Natural killer cell treated with Interleukin-12 subunit alpha and Interleukin-12 subunit beta and Interleukin-15 and Interleukin-18, amount 100 ng/mL, for 72 hours (primary cell): ENCODE measurements at places on chromosomes 7 and 10. TPM values are rescaled to one million over a fixed set of nuclear protein-coding genes. Genes with fewer than 3 reads are reported as not detected.

Gene SH2D4B
- total RNA-seq, result 0.25 TPM

DNA sequence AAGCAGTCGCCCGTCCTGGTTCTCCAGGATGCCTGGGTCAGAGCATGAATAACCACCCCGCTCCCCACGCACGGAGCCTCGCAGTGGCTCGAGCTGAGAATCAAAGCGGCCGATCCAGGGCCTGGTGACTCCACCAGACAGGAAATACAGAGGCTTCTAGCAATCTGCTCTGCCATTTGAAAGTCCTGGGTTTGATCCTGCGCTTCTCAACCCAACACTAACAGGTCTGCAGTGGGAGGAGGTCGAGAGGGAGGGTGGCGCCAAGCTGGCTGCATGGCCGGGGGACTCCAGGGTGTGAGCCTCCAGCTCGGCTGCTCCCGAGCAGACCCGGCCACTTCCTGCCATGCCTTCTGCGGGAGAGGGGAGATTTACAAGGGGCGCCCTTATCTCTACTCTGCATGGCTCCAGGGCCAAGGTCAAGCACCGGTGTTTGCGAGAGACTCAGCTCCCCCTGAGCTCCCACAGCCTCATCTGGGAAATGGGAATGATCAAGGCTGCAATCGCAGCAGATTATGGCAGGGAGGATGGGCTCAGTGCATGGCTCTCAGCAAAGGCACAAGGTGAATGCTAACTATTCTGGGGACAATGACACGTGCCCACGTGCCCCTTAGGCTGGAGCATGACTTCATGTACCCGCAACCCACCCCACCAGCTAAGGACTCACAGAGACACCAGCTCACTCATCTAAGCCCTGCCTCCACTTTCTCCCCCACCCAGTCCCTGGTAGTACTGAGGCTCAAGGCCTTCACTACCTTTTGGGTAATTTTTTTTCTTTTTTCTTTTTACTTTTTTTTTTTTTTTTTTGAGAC, 73.9 kb upstream of the TNRC18 start:
- no peak for DNase-seq

GRCh38 chr7:134873253-134873652, 93.8 kb downstream of the CALD1 start:
- no peak for DNase-seq

Gene ADRA2A
- not detected for total RNA-seq

DNA sequence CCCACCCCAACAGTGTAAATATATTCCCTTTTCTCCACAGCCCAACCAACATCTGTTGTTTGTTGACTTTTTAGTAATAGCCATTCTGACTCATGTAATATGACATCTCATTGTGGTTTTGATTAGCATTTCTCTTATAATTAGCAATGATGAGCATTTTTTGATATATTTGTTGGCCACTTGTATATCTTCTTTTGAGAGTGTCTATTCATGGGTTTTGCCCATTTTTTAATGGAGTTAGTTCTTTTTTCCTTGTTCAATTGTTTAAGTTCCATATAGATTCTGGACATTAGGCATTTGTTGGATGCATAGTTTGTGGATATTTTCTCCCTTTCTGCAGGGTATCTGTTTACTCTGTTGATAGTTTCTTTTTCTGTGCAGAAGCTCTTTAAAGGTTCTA, 340.1 kb downstream of the NXPH1 start:
- DNase-seq, result no peak

Gene RBM17
- 294 TPM for total RNA-seq

- no peak for DNase-seq
Observed at GRCh38 chr10:88996927-88997326, 6.3 kb downstream of the FAS start.

Gene STYXL1
- 36.6 TPM for total RNA-seq

GRCh38 chr10:30986053-30986555, 45.6 kb downstream of the ZNF438 start:
- DNase-seq, result no peak

DNA sequence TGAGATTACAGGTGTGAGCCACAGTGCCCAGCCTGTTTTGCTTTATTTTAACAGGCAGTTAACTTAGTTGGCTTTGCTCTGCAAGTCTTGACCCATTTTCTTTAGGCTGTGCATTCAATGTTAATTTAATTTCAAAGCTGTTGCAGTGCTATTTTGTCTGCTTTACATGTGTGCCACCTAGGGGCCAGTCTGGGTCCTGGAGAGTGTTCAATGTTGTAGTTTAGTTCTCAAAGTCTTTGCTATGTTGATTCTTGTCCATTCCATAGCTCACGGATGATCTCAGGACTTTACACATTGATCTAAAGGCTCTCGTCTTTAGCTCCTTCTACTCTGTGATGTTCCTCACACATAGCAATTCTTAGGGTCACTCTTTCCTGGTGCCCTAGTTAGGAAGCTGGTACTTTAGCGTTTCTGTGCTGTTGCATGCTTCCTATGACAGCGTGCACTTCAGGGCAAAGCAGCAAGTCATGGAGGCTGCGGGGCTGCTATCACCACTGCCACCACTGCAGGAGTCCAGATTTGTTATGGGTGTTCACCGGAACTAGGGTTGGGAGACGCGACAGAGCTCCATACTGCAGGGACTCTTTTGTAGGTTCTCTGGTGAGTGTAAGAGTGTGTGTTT, 16.4 kb upstream of the ABCA13 start:
- no peak for DNase-seq

Gene LRRD1
- total RNA-seq, result not detected

DNA sequence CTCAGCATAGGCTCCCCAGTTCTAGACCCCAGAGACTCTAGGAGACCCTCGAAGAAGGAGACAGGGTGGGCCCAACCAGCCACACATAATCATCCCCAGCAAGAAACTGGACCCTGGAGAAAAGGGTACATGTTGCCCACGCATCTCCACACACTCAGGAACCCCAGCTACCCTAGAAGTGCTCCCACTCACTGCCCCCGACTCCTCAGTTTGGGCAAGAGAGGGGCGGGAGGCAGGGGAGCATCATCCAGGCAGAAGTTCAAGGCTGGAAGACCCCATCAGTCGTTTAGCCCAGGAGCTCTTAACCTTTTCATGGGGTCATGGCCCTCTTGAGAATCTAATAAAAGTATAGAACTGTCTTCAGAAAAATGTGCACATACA, 1.8 kb upstream of the ZNF467 start:
- DNase-seq, result no peak

DNA sequence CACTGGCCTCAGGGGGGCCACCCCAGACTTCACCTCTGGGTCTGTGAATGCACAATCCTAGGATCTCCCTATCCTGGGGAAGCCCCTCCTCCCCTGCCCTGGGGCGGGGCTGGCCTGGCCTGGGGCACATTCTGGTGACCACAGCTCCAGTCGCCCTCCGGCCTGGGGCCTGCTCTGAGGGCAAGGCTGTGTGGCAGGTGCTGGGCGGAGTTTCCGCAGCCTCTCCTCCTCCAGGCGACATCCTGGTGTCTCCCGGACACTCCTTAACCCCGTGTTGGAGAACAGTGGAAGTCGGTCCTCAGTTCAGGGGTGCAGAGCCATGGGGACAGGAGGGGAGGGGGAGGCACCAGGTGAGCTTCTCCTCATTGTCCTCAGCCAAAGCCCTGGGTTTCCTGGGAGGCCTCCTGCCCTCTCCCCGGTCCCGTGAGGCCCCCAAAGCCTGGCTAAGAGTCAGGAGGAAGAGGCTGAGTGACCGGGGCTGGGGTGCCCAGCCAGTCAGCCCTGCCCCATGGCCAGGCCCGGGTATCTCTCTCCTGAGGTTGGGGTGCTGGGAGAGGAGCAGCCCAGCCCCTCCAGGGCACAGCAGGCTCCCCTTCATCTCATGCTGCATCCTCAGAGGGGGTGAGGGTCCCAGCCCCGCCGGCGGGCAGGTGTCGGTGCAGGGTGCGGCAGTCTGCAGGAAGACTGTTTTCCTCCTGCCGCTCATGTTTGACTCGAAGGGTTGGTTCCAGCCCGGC, 22.6 kb downstream of the UNCX start:
- no peak for DNase-seq

Gene TMEM139
- not detected for total RNA-seq

GRCh38 chr7:2117646-2118045, 115.1 kb downstream of the MAD1L1 start:
- DNase-seq, result no peak

GRCh38 chr7:94239661-94240234, 154.9 kb upstream of the COL1A2 start:
- DNase-seq, result no peak

DNA sequence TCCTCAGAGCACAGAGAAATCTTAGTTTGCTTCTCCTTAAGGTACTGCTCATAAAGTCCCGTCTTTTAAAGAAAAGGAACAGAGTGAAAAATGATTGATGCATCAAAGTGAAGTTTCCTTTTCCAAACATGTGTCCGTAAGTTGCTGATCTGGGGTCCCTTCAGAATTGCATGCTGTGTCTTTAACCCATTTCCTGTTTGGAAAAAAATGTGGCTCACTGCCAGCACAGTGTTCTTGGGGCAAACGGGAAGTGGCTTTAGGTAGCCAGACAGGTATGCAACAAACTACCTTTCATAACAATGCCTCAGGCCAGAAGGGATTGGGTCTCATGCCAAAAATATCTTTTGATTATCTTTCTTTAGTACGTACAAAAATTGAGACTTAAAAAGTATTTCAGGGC, 50.9 kb downstream of the TFAM start:
- DNase-seq, result no peak

- DNase-seq, result no peak
Observed at GRCh38 chr7:18189500-18190126, 162.0 kb upstream of the PRPS1L1 start.

Gene CPED1
- total RNA-seq, result not detected

Gene MBLAC1
- total RNA-seq, result 6.5 TPM

DNA sequence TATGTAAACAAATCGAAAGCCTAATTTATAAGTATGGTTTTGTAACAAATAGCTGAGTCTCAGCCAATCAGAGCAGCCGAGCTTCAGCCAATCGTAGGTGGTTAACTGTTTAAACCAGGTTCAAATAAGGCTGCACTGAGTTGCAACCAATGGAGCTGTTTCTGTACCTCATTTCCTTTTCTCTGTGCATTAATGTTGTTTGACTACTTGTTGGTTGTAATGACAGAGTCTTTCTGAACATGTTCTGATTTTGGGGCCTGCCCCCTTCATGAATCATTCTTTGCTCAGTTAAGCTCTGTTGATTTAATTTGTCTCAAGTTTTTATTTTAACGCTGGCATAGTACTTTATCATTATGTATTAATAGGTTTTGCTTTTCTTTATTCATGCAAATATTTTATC, 14.6 kb downstream of the OTUD1 start:
- no peak for DNase-seq

GRCh38 chr10:133126431-133127290, 33.4 kb upstream of the KNDC1 start:
- DNase-seq, result no peak

Gene PRPS1L1
- not detected for total RNA-seq

Gene ZNF138
- total RNA-seq, result 7.2 TPM

Gene HOXA4
- total RNA-seq, result 0.55 TPM

DNA sequence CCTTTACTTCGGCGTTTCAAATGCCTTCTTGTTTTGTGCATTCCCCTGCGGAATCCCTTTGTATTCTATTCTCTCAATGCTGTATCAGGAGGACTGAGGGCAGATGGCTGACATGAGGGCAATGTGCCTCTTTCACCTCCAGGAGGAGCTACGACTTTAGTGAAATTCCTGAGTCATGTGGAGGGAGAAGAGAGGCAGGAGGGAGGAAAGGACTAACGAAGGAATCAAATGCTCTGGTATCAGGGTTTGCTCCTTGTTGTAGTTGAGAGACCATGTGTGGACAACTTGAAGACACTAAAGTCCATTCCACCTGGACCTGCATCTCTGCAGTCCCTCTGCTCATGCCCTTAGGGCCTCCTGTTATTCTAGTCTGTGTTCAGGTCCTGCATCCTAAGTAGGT, 40.2 kb upstream of the PRSS58 start:
- DNase-seq, result no peak

DNA sequence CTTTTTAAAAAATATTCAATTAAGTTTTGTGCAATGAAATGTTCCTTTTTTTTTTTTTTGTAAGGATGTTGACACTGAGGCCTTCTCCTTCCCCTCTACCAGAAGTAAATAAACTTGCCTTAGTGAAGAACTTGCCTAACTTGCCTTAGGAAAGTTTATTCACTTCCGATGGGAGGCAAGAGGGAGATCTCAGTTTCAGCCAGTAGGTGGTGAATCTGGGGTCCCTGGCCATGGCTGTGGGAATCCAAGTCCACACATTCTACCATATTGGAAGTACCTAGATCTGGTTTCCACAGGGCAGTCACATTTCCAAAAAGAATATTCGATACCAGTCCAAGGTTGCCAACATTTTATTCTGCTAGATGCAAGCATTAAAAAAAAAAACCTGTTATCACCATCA, 270.9 kb downstream of the CCSER2 start:
- no peak for DNase-seq
